ENCODE measurements at places on chromosomes 1 and 21. TPM values are rescaled to one million over a fixed set of nuclear protein-coding genes. Genes with fewer than 3 reads are reported as not detected.

HES3 gene
- total RNA-seq = not detected

CYP2J2 gene
- total RNA-seq = 2.7 TPM

FMO3 gene
- total RNA-seq = 13.4 TPM

KLHDC7A gene
- total RNA-seq = 1.1 TPM

ACBD3 gene
- total RNA-seq = 41.3 TPM

GGPS1 gene
- 29.8 TPM for total RNA-seq

LYPD8 gene
- not detected for total RNA-seq

SPRR2F gene
- not detected for total RNA-seq

THEM5 gene
- not detected for total RNA-seq

C1orf87 gene
- total RNA-seq = 7.4 TPM

CBS gene
- total RNA-seq = 82.3 TPM

OR10K1 gene
- total RNA-seq = not detected

VCAM1 gene
- 5.5 TPM for total RNA-seq

DMBX1 gene
- not detected for total RNA-seq

PRKAA2 gene
- total RNA-seq = 1.9 TPM

WNT2B gene
- 11.8 TPM for total RNA-seq

LCE6A gene
- total RNA-seq = not detected

CD160 gene
- total RNA-seq = 1.1 TPM

RBM11 gene
- total RNA-seq = 2.6 TPM

Data from lower lobe of right lung (tissue), 2 donors.